ENCODE measurements at places on chromosomes 3 and 15.

GRCh38 chr3:51400166-51400565 lies 9.1 kb downstream of the RBM15B start:
- no peak for DNase-seq

DNA sequence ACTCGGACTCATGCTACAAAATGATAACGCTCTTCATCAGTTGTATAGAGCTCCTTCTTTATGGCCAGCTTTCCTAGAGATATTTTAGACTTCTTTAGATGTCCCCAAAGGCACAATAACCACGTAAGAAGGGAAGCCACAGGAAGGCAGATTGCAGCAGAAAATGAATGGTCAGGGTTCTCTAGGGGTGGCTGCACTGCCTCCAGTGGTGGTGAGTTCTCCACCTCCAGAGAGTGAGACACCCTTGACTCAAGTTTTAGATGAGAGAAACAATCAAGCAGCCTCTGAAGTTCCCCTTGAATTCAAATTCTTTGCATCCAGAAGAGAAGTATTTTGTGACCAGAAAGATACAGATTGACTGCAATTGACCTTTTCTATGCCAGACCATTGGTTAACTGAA lies 191.5 kb downstream of the TP63 start:
- no peak for DNase-seq

GRCh38 chr3:38473229-38473628 lies 19.5 kb downstream of the ACVR2B start:
- DNase-seq: no peak

- DNase-seq: no peak
Measured at GRCh38 chr3:148513096-148513543, 184.6 kb upstream of the AGTR1 start.

GRCh38 chr3:100540791-100541334 lies 48.4 kb downstream of the TMEM45A start:
- DNase-seq: no peak

- DNase-seq: no peak
Measured at GRCh38 chr15:39828374-39828931, 45.8 kb upstream of the FSIP1 start.

GRCh38 chr15:32700501-32701150 lies 17.2 kb upstream of the GREM1 start:
- no peak for DNase-seq

GRCh38 chr3:72336821-72337479 lies 511.3 kb downstream of the SHQ1 start:
- DNase-seq: no peak

DNA sequence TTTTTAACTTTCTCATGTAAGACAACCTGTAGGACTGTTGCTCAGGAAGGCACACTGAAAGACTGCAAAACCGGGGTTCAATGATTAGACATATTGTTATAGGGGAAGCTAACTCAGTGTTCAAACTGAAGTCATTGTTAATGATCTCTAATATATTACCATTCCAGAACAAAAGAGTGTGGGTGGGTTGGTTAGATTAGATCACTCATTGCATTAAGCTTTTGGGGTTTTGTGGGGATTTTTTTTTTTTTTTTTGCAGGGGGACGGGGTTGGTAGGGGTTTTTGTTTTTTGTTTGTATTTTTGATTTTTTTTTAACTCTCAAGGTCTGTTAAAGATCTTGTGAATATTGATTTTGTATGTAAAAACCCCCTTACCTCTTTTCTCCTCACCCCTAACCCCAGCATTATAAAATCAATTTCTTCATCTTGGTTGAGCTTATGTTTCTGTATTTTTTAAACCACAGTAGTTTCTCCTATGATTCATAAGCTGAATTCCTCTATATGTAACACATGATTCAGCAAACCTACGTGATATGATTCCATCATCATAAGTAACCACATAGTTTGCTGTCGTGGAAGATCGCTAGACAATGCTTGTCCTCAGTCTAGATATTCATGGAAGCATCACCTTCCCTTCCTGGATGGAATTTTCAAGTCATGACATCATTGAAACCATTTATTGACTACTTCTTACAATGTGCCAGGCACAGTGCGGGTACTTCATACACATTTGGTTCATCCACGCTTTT lies 544.1 kb upstream of the MDFIC2 start:
- peak; percentile 41 for DNase-seq

DNA sequence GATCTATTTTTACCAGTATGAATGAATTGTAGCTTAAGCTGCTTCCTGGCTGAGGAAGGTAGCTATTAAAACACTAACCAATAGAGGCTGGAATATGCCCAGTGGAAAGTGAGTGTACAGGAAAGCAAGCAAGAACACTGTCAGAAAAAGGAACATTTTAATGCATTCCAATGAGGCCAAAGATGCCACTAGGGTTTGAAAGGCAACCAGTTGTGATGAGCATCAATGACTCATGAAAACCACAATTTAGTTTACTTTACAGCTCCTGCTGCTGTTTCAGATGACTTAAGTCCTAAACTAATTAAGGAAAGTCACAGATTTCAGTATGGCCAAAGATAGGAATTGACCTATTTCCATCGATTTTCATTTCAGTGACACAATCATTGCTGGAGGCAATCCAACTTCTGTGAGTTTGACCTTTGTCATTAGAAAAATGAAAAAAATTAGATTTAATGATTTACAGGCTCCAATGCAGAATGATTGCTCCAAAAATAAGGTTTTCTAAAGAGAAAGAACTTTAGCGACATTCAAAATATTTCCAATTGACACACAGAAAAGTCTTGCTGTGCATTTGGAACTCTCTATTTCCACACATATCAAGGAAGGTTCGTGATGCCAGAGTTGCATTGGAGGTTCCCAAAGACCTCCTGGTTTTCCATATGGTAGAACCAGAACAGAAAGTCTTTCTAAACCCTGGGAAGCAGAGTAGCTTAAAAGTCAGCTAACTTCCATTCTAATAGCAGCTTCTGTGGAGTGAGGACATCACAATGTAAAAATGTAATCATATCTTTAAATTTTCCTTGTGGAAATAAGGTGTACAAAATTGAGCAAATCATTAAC lies 103.0 kb downstream of the SUCNR1 start:
- peak; percentile 7 for DNase-seq

GRCh38 chr3:72232777-72233176 lies 447.8 kb upstream of the PROK2 start:
- DNase-seq: no peak

DNA sequence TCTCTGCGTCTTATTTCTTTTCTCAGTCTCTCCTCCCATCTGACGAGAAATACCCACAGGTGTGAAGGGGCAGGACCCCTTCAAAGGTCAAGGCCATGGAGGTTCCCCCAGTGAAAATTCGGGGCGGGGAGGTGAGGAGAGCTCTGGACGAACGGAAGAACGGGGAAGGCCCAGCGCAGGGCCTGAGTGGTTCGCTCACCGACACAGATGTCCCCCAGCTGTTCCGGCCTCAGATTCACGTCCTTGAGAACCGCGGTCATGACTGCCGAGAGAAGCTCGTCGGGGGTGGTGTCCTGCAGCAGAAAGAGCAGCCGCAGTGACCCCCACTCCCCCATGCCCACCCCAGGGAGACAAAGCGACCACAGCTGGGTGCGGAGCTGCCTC lies 542 bp downstream of the ACAA1 start:
- DNase-seq: peak; percentile 14

DNA sequence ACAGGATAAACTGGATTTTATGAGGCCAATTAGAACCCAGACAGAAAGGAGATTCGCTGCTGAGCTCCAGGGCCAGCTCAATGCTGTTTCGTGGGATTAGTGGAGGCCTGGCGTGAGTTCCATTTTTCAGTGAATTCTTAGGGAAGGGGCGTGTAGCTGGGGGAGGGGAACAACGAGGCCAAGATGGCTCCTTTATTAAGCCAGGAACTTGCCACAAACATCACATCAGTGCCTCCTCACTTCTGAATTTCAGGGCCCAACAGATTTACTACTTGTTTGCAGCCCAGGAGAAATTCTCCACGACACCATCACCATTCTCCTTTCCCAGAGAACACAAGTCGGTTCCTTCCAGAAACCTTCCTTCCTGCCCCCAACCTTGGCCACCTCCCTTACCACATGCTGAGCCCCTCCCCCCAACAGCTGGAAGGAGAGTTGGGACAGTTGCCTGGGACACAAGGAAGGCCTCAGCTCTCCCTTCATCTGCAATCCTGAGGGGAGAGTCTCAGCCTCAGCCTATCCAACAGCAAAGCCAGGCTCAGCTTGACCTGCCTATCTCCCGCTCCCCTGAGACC lies 5.8 kb downstream of the IGDCC4 start:
- no peak for DNase-seq

DNA sequence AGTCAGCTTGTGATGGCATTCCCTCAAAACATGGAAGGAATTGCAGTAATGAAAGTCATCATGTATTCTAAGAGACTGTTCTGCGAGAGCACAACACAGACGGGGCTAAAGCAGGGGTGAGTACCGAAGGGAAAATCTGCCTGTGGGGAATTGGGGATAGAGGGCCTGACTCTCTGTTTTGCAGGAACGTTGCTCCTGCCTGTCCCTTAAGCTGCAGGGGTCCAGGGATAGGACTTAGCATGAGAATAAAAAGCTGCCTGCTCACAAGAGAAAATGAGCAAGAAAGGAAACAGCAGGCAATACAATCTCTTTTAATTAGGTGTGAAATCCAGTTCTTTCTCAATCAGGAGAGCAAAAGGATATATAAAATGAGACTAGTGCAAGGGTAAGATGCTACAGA lies 62.2 kb downstream of the TIGIT start:
- DNase-seq: no peak

- DNase-seq: no peak
Measured at GRCh38 chr3:28788571-28788970, 439.9 kb upstream of the AZI2 start.

- DNase-seq: no peak
Measured at GRCh38 chr3:59538753-59539432, 489.1 kb upstream of the CFAP20DC start.

- DNase-seq: no peak
Measured at GRCh38 chr3:59654480-59655417, 604.9 kb upstream of the CFAP20DC start.

DNA sequence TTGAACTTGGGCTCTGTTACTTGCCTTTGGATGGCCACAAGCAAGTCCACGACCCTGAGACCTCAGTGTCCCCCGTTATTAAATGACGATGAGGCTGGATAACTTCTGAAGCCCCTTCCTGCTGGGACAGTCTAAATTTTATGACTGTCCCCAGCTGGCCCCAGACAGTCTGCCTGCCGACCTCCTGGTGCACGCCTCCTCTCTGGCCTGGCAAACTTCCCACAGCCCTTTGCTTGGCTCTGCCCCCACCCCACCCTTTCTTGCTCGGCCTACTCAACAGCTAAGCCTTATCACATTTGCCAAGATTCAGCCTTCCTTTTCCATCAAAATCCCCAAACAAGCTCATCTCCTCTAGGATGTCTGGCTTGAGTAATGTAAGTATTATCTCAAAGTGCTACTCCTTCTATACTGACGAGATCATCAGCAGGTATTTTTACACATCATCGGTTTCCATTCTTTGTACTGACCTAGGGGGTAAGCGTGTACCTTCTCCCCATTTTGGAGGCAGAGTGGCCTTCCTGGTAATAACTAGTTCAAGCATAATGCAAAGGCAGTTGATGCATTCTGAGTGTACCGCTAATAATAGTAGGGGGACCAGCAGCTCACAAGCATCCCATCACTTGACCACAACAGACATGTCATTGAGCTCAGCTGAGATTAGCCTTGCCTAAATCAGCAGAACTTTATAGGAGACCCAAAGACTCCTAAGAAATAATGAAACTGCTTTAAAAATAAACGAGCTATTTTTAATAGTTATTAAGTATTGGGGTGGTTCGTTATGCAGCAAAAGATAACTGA lies 120.8 kb upstream of the HACD2 start:
- no peak for DNase-seq

- peak; percentile 59 for DNase-seq
Measured at GRCh38 chr3:24680214-24680967, 185.7 kb upstream of the THRB start.

DNA sequence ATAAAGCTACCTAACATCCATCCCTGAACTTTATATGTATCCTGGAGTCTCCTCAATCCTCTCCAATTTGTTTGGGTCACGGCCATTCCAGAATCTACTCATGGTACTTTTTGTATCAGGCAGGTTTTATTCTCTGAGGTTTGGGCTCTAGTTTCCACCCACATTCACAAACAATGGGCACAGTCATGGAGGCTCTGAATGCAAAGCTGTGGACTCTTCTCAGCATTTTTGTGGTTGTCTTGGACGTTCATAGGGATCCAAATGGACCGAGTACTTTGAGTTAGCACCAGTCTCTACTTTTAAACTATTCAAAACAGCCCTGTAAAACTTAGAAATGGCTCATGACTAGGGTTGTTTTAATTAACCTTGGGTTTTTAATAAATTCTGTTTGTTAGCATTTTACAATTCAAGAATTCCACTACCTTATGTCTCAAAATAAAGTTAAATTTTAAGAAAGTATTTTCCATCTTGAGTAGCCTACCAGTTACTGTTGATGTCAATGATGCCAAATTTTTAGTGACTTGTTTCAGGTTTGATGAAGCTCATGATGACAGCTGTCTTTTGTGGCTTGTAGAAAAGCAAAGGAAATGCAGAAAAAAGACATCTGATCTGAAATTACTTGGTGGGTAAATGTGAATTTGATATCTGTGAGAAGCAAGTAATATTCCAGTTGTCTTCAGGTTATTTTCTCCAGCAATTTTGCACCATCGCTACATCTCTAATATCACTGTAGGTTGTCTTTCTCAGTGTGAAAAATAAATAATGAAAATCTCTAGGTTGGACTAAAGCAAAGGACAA lies 275.7 kb upstream of the THBS1 start:
- DNase-seq: no peak

GRCh38 chr3:158696618-158697017 lies 24.2 kb upstream of the LXN start:
- DNase-seq: no peak

DNA sequence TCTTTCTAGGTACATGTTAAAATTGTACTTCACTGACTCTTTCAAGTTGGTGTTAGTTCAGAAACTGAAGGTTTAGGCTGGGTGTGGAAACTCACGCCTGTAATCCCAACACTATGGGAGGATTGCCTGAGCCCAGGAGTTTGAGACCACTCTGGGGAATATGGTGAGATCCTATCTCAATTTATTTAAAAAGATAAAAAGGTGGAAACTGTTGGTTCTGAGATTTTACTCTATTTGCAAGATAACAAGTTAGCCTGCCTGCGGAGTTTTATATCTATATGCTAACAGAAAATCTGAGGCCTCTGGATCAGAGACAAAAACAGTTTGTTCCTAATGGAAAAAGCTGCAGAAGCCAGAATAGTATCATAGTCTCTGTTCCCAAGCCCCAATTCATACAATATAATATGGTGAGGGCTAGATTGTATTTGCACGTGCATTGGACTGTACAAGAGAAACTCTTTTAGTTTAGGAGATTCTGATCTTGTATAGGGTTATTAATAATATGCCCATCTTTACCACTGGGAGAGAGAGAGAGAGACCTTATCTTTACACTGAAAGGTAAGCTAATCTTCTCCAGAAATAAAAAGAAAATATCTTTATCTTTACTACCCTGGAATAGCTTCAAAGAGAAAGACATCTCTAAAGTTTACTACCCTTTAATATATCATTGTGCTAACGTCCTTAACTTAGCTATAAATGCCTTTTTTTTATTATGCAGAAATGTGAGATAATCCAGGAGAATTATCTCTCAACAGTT lies 1267.6 kb downstream of the OTOL1 start:
- no peak for DNase-seq

GRCh38 chr15:42619656-42620371 lies 44.4 kb downstream of the STARD9 start:
- DNase-seq: no peak

- DNase-seq: no peak
Measured at GRCh38 chr15:49712846-49713450, 92.1 kb downstream of the DTWD1 start.

GRCh38 chr15:58924327-58924726 lies 9.2 kb downstream of the SLTM start:
- DNase-seq: no peak
